ENCODE measurements at places on chromosomes 16 and 17.

GRCh38 chr17:39200070-39200879 is at the start of gene RPL19:
TSS of gene RPL19 (plus strand) at chr17:39200283. CDS start at chr17:39200345, 62 bp downstream.
- DNase-seq: no peak

GRCh38 chr16:86893506-86893905 is 315.2 kb downstream of the FOXL1 start:
- no peak for DNase-seq

DNA sequence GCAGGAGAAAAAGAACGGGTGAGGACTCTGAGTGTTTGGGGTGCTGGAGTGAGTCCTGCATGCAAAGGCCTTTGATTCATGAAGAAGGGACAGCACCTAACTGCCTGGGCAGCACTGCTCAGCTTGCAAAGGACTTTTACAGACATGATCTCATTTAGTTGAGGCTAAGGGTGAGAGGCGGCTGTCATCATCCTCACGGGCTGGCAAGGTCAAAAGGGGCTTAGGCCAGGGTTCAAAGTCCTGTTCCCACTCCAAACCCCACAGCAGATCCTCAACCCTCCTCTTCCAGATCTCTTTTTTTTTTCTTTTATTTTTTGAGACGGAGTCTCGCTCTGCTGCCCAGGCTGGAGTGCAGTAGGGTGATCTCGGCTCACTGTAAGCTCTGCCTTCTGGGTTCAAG is 4.8 kb downstream of the RHBDF2 start:
- no peak for DNase-seq

- no peak for DNase-seq
Observed at GRCh38 chr16:73413830-73414190, 365.9 kb upstream of the ZFHX3 start.

GRCh38 chr17:1179112-1179817 is 516 bp downstream of the ABR start:
- DNase-seq: no peak

GRCh38 chr17:75096082-75096625 is 8.4 kb downstream of the SLC16A5 start:
- DNase-seq: no peak

GRCh38 chr17:58052945-58053715 is 30.1 kb upstream of the DYNLL2 start:
- no peak for DNase-seq

GRCh38 chr16:57882792-57883191 is 80.5 kb upstream of the KIFC3 start:
- no peak for DNase-seq

DNA sequence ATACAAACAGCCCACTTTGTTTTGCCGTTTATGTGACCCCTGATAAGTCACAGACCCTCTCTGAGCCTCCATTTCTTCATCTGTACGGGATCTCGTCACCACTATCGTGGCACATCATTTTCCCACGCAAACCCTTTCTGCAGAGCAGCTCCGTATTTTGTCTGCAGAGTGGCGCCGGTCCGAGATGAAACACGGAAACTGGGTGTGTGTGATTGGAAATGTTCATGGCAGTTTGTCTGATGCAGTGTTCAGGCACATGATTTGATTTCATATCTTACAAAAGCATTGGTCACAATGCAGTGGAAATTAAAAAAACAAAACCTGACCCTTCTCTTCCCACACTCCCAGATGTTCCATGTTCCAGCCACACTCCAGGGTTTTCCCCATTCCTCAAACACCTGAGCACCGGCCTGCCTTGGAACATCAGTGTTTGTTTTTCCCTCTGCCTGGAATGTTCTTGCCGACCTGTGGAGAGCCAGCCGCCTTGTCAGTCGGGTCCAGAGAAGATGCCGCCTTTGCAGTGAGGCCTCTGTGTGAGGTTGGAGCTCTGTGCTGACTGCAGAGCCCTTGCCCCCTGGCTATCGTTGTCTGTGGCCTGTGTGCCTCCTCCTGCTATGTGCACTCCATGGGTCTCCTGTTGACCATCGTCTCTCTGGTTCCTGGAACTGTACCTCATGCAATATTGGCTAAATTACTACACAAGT is 39.2 kb downstream of the NT5M start:
- no peak for DNase-seq

DNA sequence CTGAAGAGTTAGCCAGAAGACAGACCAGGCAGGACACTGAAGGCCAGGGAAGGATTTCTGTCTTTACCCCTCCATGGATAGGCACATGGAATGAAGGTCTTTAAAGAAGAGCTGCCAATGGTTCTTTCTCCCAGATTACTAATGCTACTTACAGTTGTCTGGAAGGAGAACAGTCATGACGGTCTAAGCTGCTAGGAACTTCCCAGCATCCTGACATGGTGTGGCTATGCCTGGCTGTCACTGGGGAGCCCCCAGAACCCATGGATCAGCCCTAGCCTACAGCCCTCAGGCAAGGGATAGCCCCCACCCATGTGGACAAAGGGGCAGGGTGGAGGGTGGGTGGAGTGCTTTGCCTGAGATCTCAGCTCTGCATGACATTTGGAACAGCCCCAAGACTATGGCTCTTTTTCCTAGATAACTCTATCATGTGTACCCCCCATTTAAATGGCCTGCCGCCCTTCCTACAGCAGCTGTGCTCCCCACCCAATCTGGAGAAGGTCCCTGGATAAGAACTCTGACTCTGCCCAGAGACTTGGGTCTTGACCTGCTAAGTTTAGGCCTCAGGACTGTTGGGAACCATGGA is 9.2 kb upstream of the KAT7 start:
- no peak for DNase-seq

GRCh38 chr16:50671644-50672260 is 9.4 kb downstream of the SNX20 start:
- no peak for DNase-seq

DNA sequence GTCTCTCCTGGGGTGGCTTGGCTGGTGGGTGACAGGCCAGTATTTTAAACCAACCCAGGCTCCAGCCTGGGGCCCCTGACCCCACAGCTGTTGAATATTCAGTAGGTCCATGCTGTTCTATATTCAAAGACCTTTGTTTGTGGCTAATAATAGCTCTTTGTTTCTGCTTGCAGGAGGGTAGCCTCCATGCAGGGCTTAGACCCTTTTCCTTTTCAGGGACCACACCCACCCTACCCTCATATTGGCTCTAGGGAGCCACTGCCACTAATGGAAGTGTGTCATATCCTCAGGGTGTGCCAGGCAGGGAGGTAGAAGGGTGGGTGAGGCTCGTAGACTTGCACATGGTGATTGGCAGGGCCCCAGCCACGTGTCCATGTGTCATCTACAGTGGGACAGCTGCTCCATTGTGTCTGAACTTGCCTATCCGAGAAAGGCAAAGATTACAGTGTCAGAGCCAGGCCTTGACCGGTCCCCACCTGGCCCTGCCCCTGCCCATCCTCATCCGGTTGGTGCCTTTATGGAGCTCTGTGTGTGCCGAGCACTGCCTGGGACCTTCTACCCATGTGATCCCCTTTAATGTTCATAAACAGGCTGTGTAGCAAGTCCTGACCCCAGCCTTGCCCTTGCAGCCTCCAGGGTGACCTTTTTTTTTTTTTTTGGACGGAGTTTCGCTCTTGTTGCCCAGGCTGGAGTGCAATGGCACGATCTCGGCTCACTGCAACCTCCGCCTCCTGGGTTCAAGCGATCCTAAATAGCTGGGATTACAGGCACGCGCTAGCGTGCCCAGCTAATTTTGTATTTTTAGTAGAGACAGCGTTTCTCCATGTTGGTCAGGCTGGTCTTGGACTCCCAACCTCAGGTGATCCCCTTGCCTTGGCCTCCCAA is 22.1 kb downstream of the TMC7 start:
- no peak for DNase-seq

GRCh38 chr16:88830258-88830657 is 18.5 kb upstream of the APRT start:
- DNase-seq: no peak

DNA sequence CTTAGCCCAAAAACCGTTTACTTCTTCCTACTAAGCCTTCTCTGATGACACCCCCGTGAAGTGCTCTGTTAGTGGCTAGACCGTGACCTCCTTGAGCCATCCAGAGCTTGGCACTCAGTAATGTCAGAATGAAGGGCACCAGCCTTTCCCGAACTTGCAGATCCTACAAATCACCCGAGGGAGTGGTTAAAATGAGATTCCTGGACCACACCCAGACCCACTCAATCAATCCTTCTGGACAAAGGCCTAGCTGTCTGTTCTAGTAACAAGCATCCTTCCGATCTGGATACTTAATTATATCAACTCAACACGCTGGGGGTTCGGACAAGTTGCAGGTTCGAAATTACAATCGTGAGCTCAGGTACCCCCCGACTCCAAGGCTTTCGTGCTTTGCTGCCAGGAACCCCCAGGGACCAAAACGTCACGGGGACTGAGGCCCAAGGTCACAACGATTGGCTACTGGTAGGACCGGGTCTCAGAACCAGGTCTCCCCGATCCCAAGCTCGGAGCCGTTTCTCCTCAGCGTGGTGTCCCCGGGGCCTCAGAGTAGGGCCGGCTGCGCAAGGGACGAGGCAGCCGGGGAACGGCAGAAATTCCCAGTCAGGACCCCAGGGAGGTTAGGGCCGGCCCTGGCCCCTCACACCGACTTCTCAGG is 527 bp downstream of the CIAPIN1 start:
- no peak for DNase-seq

GRCh38 chr16:84380405-84380804 is 12.1 kb downstream of the ATP2C2 start:
- DNase-seq: no peak

DNA sequence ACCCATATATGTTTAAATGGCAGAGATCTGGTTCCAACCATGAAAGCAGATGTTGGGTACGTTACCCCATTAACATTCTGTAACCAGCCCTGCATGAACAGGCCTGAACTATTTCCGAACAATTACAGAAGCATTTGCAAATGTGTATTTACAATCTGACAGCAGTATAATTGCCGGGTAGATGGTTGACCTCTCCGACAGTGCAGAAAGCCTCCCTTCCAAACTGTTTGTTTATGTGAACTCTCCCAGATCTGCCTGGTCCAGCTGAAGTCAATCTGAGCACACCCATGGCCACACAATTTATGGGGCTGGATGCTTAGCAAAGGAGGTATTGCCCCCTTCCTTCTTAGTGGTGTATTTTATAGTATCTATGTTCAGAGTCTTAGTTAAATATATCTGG is 21.8 kb downstream of the NUDT7 start:
- no peak for DNase-seq
